Frontal cortex (tissue), 4 donors: ENCODE measurements at places on chromosomes 3 and 15.

GRCh38 chr3:129314386-129315222 lies 35.9 kb downstream of the HMCES start:
- DNase-seq = peak; percentile 93

DNA sequence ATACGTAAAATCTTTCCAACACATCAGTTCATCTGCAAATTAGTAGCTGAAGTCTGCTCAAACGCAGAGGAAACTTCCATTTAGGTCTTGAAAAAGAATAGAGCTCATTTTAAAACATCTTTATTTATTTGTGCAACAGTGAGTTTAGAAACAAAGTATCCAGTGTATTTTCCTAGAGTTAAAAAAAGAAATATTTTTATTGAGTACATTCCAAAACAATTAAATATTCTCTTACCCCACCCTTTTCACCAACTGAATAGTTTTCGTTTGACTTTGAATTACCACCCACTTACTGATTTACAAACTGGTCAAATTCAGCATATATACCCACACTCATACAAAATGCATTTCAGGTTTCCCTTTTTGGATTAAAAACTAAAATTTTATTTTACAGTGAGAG lies 104.7 kb downstream of the ZBTB20 start:
- DNase-seq = no peak

GRCh38 chr3:127015282-127016042 lies 32.5 kb downstream of the PLXNA1 start:
- no peak for DNase-seq

- DNase-seq = no peak
Measured at GRCh38 chr3:171890398-171890797, 47.2 kb downstream of the TMEM212 start.

DNA sequence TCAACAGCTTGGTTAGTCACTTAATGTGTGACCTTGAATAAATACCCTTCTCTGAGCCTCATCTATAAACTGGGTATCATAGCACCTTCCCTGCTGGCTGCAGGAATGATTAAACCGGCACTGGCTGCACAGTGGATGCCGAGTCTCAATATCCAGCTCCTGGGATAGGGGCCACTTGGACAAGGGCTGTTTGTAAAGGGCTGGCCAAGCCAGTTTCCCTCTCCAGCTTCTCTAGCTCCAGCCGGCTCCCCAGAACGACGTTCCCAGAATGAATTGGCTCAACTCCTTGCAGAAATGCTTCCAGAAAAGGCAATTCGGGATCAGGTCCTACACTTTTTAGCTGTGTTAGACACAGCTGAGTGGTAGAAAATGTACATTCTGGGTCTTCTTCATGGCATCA lies 58.8 kb downstream of the LSM3 start:
- no peak for DNase-seq

DNA sequence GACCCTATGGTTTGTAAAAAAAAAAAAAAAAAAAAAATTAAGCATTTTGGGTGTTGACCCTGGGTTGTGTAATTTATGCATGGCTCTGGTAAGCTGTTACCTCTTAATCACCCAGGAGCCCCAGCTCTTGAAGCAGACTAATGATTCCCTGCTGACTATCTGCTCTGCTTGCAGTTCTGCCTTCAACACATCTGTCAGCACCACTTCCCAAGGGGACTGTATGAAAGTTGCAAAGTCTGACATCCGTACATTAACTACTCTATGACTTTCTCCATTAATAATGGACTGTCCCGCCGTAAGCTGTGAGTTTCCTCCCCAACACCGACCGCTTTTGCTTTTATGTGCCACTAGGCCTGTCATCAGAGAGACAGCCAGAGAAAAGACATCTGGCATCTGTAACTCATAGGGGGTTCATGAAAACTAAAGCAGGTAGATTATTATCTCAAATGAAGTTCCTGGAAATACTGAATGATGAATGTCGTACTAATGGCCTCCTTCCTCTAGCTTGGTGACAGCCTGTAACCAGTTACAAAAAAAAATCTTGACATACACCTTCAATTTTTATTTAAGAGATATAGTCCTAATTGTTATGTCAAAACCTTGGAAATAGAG lies 271.5 kb downstream of the IL5RA start:
- no peak for DNase-seq

DNA sequence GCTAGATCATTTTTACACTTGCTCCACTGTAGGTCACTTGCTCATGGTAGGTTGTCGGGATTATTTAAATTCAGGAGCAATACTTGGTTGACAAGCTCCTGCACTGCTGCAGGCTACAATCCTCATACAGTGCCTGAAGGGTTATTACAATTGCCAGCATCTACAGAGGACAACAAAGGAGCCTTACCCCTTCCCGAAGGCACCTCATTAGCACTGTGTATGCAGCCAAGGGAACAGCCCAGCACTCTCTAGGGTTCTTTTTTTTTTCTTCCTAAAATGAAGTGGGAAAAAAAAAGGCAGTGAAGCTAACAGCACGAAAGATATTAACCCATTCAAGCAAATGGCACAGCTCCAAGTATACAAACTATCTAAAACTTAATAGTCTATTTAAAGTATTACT lies 142.7 kb downstream of the ULK4 start:
- DNase-seq = no peak
